ENCODE measurements at places on chromosomes 1 and 21.

DNA sequence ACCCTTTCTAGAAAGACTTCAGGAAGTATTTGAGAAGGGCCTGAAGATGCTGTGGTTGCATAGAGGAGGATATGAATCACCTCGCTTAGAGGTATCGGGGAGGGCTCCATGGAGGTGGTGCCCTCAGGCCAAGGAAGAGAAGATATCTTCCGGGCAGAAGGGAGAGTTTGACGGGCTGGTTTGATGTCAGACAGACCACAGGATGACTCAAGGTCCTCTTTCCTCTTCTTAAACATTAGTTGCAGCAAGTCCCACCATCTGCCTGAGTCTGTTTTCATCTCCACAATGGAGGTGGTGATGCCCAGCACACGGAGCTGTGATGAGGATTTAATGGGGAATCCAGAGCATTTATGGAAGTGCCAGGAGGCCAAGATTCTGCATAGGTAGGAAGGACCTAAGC is 25.1 kb upstream of the RUNX3 start:
- DNase-seq: peak; percentile 84

GRCh38 chr1:3852711-3853485 is 4.1 kb downstream of the CEP104 start:
- no peak for DNase-seq

DNA sequence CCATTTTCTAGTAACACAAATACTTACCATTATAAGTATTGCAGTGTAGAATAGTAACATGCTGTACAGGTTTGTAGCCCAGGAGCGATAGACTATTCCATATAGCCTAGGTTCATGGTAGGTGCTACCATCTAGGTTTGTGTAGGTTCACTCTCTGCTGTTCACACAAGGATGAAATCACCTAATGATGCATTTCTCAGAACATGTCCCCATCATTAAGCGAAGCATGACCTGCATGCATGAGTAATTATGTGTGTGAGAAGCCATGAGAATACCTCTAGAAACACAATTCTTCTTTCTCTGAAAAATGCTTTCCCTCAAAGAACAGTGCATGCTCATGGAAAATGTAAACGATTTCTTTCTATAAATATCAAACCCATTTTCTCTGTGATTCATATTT is 69.3 kb downstream of the NR5A2 start:
- DNase-seq: no peak

DNA sequence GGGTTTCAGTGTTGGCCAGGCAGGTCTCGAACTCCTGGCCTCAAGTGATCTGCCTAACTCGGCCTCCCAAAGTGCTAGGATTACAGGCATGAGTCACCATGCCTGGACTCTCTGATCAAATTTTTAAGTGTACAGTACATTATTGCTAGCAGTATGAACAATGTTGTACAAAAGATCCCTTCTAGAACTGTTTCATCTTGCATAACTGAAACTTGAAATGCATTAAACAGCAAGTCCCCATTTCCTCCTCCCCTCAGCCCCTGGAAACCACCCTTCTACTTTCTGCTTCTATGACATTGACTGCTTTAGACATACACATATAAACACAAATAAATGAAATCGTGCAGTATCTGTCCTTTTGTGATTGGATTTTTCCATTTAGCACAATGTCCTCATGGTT is 463.4 kb downstream of the PTPRC start:
- no peak for DNase-seq

DNA sequence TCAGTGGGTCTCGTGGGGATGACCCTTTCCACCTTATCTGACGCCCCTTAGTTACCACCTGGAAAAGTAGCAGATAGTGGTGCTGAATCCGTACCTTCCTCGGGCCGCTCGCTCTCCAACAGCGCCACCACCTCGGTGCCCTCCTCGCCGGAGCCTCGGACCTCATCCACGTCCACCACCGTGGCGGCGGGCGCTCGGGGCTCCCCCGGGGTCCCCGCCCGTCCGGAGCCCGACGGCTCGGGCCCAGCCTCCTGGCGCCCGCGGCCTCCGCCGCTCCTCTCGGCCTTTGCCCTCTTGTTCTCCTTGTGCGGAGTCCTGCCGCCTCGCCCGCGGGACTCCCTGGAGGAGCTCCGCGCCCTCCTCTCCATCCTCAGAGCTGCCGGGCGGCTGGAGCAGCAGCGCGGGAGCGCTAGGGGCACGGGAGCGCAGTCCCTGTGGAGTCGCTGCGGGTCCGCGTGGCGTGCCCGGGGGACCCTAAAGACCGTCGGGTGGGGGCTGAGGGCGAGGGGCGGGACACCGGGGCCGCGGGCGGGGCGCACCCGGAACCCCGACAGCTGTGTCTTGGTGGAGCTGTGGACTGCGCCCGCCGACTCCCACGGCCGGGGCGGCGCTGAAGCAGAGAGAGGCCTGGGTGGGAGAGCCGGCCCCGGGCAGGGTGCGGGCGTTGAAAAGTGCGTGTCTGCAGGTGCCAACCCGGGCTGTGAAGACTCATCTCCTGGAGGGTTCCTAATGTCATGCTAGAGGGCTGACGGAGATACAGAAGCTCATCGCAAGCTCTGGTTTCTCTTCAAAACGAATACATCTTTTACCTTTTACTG is at the start of gene NPHS2:
NPHS2 (minus strand) TSS at position 452 of the 818 bp plus-strand sequence; CDS start at position 368, 84 bp downstream.
- no peak for DNase-seq

DNA sequence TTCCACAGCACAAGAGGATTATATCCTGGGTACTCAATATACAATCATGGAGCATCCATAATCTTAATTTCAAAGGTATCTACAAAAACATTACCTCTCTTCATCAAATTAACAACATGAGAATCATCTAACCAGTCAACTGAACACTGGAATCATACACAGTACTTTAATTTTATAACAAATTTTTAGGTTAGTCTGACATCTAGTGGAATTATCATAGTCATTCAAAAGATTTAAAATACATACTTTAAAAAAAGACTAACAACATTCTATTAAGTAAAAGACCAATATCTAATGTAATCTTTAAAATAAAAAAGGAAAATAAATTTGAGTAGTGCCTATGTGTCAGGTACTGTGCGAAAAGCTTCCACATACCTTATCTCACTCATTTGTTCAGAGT is 16.8 kb upstream of the SH3GLB1 start:
- no peak for DNase-seq

DNA sequence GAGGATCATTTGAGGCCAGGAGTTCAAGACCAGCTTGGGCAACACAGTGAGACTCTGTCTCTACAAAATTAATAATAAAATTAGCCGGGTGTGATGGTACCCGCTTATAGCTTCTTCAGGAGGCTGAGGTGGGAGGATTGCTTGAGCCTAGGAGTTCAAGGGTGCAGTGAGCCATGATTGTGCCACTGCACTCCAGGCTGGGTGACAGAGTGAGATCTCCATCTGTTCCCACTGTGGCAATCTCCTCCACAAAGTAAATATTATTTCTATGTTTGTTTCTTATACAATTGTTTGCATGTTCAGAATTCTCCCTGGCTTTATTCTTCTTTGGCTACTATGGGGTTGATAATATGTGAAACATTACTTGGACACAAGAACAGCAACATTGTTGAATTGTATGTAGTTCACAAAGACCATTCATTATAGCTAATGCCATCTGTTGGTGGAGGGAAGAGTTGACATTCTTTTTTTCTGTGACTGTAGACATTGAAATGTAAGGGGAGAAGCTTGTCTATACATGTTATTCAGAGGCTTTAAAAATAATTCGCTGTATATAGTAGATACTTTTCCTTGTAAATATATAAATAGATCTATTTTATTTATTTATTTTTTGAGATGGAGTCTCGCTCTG is 47.8 kb upstream of the SRSF10 start:
- DNase-seq: peak; percentile 69

DNA sequence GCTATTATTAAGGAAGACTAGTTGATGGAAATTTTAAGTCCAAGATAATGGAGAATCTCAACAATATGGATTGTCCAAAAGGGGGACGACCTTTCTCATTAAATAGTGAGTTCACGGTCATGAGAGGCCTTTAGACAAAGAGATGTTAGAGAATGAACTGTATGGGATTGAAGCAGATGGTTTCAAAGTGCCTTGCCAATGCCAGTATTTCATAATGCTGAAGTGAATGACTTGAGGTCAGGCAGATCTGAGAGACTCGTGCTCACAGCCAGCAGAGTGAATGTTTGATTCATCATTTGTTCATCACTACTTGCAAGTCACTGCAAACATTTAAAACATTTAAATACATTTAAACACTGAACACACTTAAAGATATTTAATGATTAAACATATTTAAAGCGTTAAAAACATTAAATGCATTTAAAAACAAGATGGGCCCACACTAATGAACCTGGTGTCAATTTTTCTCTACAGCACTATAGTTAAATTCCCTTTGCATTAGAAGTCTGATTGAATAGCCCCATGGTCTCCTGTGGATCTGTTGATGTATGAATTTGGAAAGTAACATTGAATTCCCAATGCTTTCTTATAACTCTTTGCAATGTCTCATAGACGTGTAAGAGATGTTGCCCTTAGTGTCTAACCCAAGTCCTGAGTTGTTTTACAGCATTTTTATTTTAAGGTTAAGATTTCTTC is 80.7 kb downstream of the TGFB2 start:
- DNase-seq: peak; percentile 85

- no peak for DNase-seq
Measured at GRCh38 chr1:83561346-83561745, 437.6 kb downstream of the TTLL7 start.

GRCh38 chr21:29351691-29352090 is 53.0 kb downstream of the BACH1 start:
- DNase-seq: peak; percentile 90

DNA sequence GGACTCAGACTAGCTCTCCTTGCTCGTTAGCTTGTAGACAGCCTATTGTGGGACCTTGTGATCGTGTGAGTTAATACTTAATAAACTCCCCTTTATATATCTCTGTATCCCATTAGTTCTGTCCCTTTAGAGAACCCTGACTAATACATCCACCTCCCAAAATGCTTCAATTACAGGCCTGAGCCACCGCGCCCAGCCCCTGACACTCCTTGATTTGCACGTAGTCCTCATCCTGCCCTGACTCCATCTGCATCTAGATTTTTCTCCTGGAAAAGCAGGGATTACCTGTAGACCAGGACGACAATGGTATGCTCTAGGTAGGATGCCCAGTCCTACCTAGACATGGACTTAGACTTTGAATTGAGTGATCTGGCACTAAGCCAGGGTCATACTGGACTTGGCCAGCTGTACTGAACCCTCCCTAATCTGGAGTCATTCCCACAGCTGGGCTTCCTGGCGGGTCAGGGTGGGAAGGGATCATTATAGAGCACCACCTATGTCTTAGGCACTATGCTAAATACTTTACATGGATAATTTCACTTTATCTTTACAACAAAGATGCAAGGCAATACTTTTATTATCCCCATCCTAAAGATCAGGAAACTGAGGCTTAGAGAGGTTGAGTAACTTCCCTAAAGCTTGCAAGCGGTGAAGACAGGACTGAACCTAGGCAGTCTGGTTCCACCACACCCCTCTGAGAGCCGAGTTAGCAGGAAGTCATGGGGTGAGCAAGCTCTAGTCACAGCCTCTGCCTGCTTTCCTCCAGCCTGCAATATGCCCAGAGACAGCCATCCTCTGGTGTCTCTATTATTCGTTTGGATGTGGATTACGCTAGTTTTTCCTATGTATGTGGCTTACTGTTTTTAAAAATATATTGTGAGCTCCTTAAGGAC is 89.4 kb downstream of the DTL start:
- no peak for DNase-seq

- peak; percentile 51 for DNase-seq
Measured at GRCh38 chr21:29477941-29478340, 179.2 kb downstream of the BACH1 start.

- DNase-seq: peak; percentile 52
Measured at GRCh38 chr21:35059742-35060141, 10.6 kb upstream of the RUNX1 start.

GRCh38 chr1:12037486-12038355 is 18.4 kb downstream of the MIIP start:
- DNase-seq: peak; percentile 58

- DNase-seq: no peak
Measured at GRCh38 chr1:202374099-202374498, 25.6 kb downstream of the PPP1R12B start.

- DNase-seq: no peak
Measured at GRCh38 chr1:83807231-83807630, 191.7 kb downstream of the TTLL7 start.

DNA sequence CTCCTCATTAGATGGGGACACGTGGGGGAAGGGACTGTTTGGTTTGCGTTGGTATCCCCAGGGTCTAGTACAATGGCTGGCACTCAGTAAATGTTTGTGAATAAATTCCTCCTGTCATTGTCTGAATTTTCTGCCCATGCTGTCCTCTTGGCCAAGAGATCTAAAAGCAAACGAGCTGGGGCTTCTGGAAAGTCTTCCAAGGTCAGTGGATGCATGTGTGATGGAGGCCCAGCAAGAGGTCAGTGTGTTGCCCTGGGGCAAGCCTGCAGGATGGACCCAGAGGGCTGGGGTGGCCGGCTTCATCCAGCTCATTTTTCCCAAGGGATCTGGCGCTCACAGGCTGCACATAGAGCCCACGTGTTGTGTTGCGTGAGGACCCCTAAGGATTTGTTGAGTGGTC is 30.0 kb upstream of the JUN start:
- no peak for DNase-seq

DNA sequence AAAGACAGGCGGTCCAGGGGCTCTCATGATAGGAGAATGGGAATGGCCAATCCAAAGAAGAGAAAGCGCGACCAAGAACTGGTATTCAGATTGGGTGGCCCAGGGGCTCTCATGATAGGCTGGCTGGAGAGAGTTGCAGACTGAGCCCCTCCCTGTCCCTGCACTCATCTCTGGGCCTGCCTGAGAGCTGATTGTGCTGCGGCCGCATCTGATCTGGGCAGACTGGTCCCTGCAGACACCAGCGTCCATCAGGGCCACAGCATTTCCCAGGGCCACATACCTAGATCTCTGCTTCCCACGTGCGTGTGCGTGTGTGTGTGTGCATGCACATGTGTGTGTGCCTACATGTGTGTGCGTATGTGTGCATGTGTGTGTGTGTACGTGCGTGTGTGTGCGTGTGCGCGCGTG is 30.4 kb upstream of the MAN1C1 start:
- DNase-seq: no peak

DNA sequence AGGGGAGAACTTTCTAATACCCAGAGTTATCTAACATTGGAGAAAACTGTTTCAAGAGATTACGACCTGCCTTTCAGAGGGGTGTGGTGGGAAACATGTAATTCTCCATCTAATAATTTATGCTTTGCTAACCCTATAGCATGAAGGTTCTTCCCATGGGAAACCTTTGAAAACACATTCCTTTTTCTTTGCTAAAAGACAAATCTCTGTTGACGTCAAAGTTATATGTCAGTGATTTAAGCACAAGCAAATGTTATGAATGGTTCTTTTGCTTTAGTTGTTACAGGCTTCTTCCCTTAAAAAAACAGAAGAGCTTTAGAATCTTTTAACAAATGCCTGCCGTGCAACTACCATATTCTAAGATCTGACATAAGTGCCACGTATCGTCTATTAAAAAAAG is 19.2 kb downstream of the FMO2 start:
- no peak for DNase-seq

- no peak for DNase-seq
Measured at GRCh38 chr1:164635803-164636731, 77.1 kb downstream of the PBX1 start.
